ENCODE measurements at places on chromosomes 16 and 17.
A peak's percentile ranks its signal among the peaks of the same experiment; 100 is the strongest.

GRCh38 chr16:67537636-67538591 lies 9.3 kb downstream of the RIPOR1 start:
- no peak for DNase-seq

DNA sequence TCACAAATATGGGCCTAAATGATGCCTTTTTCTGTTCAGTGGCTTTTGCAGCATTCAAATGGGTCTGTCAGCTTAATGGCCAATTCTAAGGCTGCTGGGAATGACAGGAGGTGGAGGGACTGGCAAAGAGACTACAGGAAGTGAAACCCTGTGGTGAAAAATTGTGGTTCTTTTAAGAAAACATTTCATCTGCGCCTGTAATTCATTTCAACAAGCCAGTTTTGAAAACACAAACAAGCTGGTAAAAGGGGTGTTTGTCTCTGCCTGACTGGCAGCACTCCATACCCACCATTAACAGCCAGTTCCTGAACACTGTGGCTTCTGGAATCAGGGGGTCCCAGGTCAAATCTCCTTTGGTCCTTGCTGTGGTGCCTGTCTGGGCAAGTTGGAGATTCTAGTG lies 3.6 kb upstream of the KDM8 start:
- no peak for DNase-seq

- no peak for DNase-seq
Observed at GRCh38 chr16:13426269-13426668, 493.7 kb upstream of the ERCC4 start.

- DNase-seq, result no peak
Observed at GRCh38 chr16:55391760-55392375, 67.9 kb downstream of the IRX6 start.

DNA sequence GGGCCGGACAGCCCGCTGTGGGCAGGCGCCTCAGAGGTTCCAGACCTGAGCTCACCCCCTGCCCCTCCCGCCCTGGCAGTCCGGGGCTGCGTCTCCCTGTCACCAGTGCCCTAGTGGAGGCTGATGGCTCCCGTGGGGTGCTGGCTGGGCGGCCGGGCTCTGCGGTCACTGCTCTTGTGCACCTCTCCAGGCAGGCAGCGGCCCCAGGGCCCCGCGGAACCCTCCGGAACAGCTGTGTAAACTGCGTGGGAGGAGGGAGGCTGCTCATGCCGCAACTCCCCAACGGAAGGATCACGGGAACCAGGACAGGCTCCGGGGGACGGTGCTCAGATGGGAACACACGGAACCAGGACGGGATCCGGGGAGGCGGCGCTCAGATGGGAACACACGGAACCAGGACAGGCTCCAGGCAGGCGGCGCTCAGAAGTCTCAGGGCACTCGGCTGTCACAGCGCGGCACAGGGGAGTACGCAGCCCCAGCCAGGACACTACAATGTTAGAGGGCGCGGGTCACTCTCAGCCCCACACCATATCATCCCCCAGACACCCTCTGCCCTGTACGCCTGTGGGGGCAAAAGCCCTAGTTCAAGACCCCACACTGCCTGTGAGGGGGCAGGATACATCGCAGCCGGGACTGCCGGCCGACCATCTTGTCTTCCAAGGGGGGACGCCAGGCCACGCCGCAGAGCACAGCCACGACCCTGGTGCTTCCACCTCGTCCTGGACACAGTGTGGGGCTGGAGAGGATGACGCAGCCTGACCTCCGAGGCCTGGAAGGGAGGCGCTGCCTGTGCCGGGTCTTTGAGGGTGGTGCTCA lies 74.0 kb upstream of the GNG13 start:
- DNase-seq, result no peak

DNA sequence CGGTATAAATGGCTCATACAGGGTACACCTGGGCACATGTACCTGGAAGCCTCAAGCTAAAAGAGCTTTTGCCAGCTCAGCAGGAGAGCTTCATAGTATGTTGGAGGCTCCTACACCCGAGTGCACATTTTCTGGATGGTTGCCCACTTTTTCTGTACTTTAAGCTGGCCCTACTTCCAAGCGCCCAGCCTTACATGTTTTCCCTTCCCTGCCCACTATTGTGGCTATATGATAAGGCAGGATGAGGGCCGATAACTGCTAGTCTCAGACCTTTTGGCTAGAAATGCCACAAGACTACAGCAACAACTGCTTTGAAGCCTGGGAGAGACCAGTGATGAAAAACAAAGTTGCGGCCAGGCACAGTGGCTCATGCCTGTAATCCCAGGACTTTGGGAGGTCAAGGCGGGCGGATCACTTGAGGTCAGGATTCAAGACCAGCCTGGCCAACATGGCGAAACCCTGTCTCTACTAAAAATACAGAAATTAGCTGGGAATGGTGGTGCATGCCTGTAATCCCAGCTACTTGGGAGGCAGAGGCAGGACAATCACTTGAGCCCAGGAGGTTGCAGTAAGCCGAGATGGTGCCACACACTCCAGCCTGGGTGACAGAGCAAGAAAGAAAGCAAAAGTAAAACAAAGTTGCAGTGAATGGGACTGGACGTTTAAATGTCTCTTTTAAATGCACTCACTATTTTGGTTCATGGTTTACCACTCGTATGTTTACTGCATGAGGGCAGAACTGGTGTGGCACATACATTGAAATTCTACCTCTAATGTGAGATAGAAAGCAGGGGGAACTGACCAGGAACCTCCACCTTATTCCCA lies 14.2 kb upstream of the MARCHF10 start:
- DNase-seq, result peak; percentile 8

DNA sequence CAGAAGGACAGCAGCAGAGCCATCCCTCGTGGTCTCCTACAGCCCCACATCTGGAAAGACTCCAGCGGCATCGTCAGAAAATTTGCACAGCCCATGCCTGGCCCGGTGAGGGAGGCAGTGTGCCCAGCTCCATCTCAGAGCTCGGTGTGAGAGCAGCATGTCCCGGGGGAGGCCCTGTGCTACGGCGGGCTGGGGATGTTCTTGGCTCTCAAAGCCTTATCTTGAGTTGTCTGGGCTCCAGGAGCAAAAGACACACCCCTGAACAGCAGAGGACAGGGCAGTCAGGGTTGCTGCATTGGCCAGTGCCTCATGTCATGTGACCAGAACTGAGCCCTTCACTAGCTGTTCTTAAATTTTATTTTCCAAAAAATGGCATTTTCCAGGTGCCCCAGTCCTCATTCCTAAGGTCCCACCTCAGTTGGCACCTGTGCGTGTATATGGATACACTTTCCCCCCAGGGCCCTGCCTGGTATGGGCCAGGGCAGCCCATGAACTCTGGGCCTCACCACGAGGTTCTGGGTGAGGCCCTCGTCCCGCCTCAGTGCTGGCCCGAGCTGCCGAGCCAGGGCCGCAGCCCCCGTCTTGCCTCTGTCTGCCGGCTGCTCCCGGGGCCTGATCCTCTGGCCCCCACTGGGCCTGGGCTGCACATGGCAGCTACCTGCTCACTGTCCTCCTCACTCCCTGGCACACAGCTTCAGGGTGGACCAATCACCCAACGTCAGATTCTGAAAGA lies 3.0 kb downstream of the NUDT16L1 start:
- no peak for DNase-seq

- no peak for DNase-seq
Observed at GRCh38 chr16:81442916-81443687, 1.5 kb upstream of the CMIP start.

DNA sequence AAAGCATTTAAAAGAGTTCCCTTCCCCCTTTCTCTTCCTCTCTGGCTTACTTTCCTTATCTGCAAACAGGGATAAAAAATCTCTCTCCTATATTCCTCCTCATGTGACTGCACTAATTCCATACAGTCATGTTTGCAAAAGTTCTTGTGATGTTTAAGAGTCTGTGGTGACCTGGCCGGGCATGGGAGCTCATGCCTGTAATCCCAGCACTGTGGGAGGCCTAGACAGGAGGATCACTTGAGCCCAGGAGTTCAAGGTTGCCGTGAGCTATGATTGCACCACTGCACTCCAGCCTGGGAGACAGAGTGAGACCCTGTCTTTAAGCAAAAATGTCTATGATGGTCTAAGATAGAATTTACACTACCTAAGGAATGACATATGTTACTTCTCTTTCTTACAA lies 19.6 kb downstream of the NOG start:
- DNase-seq, result no peak
